Vein endothelial cell (primary cell): ENCODE measurements at places on chromosomes 5 and 9. TPM values are rescaled to one million over a fixed set of nuclear protein-coding genes. Genes with fewer than 3 reads are reported as not detected.

Gene FBP1
- 3.2 and 3.3 TPM in 2 replicates for total RNA-seq

Gene TRAF1
- total RNA-seq, result 1.3 and 4.5 TPM in 2 replicates

Gene TMEM267
- total RNA-seq, result 6.9 and 12.9 TPM in 2 replicates

Gene CLTA
- 275 and 279 TPM in 2 replicates for total RNA-seq

Gene PCDHB2
- 1.6 and 2.0 TPM in 2 replicates for total RNA-seq

Gene TNFSF8
- total RNA-seq, result not detected in 2 replicates

Gene IRX2
- total RNA-seq, result 0.10 TPM in 1 of 2 replicates, not detected in the other

Gene PDE6A
- under 0.01 TPM in 1 of 2 replicates, not detected in the other for total RNA-seq

Gene NPR2
- 5.6 and 5.8 TPM in 2 replicates for total RNA-seq

Gene CFAP90
- total RNA-seq, result not detected in 2 replicates

Gene FBP2
- not detected in 2 replicates for total RNA-seq

Gene FOXI1
- under 0.01 TPM in 1 of 2 replicates, not detected in the other for total RNA-seq

Gene LCNL1
- not detected in 2 replicates for total RNA-seq

Gene PCDHGB4
- 15.0 and 15.2 TPM in 2 replicates for total RNA-seq

Gene CSNK1A1
- total RNA-seq, result 423 and 457 TPM in 2 replicates

Gene RNF145
- total RNA-seq, result 32.3 and 34.7 TPM in 2 replicates

Gene SH3TC2
- 15.4 and 19.3 TPM in 2 replicates for total RNA-seq

Gene ATG12
- 58.5 and 70.3 TPM in 2 replicates for total RNA-seq

Gene BTNL8
- total RNA-seq, result not detected in 2 replicates

Gene SMIM33
- not detected in 2 replicates for total RNA-seq

Gene SLC36A3
- total RNA-seq, result not detected in 2 replicates

Gene OR1N2
- not detected in 2 replicates for total RNA-seq

Gene PALM2AKAP2
- under 0.01 and 0.29 TPM in 2 replicates for total RNA-seq

Gene HAPLN1
- under 0.01 TPM in 1 of 2 replicates, not detected in the other for total RNA-seq

Gene S100Z
- total RNA-seq, result not detected in 2 replicates

Gene PCDHA11
- total RNA-seq, result under 0.01 and 0.10 TPM in 2 replicates

Gene SEMA6A
- total RNA-seq, result 5.4 and 9.5 TPM in 2 replicates

Gene CDH6
- total RNA-seq, result not detected in 2 replicates

Gene LMX1B
- total RNA-seq, result not detected in 2 replicates

Gene FSD1L
- total RNA-seq, result 3.6 and 6.9 TPM in 2 replicates

Gene SPAG8
- 0.10 TPM in 1 of 2 replicates, not detected in the other for total RNA-seq

Gene TCOF1
- 24.8 and 28.1 TPM in 2 replicates for total RNA-seq

Gene COL23A1
- not detected in 2 replicates for total RNA-seq

Gene RNF183
- total RNA-seq, result not detected in 2 replicates

Gene SECISBP2
- 30.1 and 31.2 TPM in 2 replicates for total RNA-seq

Gene PAEP
- not detected in 2 replicates for total RNA-seq

Gene STOM
- 266 and 319 TPM in 2 replicates for total RNA-seq

Gene PCDHB9
- 0.38 and 0.65 TPM in 2 replicates for total RNA-seq

Gene PCDHB4
- 0.19 and 0.33 TPM in 2 replicates for total RNA-seq

Gene GALNT12
- total RNA-seq, result under 0.01 and 0.76 TPM in 2 replicates

Gene FCN1
- not detected in 2 replicates for total RNA-seq

Gene POU4F3
- total RNA-seq, result under 0.01 and 0.10 TPM in 2 replicates

Gene RGS14
- 5.2 and 10.0 TPM in 2 replicates for total RNA-seq

Gene PRRX2
- total RNA-seq, result 0.38 TPM in 1 of 2 replicates, not detected in the other
